Foreskin keratinocyte (primary cell): ENCODE measurements at places on chromosomes 3 and 15. TPM values are rescaled to one million over a fixed set of nuclear protein-coding genes. Genes with fewer than 3 reads are reported as not detected.
A peak's percentile ranks its signal among the peaks of the same experiment; 100 is the strongest.

TWF2 gene
- 96.6 and 107 TPM in 2 replicates for total RNA-seq

PRICKLE2 gene
- 6.3 and 8.4 TPM in 2 replicates for total RNA-seq

TRAIP gene
- 13.9 and 14.8 TPM in 2 replicates for total RNA-seq

C3orf85 gene
- total RNA-seq: not detected in 2 replicates

CERS3 gene
- 12.1 and 14.1 TPM in 2 replicates for total RNA-seq

DBR1 gene
- 18.6 TPM in 2 replicates for total RNA-seq

GPR149 gene
- total RNA-seq: not detected in 2 replicates

GRCh38 chr3:140760324-140761075 lies 82.6 kb downstream of the TRIM42 start:
- DNase-seq: no peak

DNA sequence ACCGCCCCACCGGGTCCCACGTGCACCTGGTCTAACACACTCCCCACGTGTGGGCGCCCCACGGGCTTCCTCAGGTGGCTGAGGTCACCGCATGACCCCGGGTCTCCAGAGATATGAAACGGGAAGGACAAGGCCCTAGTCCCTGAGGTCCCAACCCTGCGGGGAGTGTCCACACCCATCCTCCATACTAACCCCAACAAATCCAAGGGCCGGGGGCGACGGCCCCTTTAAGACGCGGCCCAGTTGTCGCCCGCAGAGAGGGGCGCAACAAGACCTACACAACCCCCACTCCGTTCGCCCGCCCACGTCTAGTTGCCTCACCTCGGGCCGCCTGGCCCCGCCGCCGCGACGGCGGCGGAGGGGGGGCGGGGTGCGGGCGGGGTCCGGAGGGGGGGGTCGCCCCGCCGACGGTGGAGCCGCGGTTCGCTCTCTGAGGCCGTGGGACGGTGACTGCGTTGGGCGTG lies 396 bp downstream of the INO80 start:
- DNase-seq: no peak

DNA sequence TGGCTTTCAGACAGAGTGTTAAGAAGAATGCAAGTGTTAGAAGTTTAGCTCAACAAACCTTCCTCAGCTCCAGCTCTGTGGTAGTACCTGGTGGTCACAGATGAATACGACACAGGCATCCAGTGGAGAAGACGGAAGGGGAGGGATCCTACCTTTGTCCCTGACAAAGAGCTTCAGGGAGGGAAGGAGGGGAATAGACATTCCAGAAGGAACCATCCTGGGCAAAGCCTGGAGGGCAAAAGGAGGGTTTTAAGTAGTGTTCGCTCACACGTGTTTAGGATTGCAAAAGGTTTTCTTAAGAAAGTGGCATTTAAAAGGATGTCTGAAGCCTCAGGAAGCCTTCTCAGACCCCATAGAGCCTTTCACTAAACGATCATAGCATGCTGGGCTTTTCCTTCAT lies 2.8 kb downstream of the CHCHD4 start:
- no peak for DNase-seq

GRCh38 chr3:16888785-16889607 lies 4.2 kb downstream of the PLCL2 start:
- DNase-seq: no peak

DNA sequence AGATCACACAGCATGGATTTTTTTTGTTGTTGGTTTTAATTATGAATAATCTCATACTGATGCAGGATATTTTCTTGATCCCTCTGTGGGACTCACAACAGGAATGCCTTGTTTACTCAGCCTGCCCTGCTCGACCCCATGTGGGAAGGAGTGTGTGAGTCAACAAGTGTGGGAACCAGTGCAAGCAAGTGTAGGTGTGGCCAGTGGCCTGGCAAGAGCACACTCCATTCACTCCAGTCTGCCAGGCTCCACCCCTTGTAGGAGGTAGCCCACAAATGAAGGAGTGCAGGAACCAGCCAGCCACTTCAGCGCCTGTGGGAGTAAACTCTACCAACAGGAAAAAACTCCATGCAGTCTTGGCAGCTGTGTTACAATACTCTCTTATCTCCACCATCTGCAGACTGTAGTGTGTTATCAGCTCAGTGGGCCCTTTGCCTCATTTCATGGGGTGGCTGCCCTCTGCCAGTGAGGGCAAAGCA lies 393.6 kb downstream of the OTOL1 start:
- DNase-seq: peak; percentile 3

DNA sequence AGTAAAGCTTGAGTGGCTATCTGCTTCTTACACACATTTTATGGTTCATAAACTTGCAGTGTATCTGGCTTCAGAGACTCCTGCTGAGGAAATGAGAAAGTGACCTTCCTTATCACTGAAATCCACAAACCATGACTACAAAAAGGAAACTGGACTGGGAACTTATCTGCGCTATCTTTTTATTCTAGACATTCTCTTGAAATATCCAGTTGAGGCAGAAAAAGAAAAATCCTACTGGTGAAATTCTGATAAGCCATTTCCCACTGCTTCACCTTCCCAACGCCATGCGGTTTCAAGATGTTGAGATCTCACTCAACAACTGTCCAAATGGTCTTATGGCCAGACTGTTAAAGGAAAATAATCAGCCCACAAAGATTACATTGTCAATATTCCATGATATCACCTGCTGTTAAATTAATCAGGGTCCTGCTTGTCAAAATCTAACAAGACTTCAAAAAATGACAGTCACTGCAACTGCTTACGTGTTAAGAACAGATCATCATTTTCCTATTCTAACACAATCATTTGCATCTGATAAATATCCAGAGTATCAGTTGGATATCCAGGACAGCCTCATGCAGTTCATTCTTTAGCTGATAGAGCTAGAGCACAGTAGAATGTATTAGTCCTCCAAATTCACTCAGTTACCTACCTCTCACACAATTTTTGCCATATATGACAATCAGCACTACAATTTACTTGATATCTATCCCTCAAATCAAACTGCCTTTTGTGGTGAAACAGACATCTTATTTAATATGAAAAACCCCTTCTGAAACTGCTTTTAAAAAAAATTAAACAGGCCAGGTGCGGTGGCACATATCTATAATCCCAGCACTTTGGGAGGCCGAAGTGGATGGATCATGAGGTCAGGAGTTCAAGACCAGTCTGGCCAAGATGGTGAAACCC lies 538.1 kb downstream of the MAGI1 start:
- DNase-seq: no peak

- no peak for DNase-seq
These were observed 35.6 kb upstream of the PPP4R2 start for GRCh38 chr3:72960812-72961518.

- DNase-seq: no peak
These were observed 148.5 kb downstream of the SOX2 start for GRCh38 chr3:181860235-181860634.

GRCh38 chr15:64782751-64783150 lies 7.4 kb upstream of the RBPMS2 start:
- DNase-seq: no peak

DNA sequence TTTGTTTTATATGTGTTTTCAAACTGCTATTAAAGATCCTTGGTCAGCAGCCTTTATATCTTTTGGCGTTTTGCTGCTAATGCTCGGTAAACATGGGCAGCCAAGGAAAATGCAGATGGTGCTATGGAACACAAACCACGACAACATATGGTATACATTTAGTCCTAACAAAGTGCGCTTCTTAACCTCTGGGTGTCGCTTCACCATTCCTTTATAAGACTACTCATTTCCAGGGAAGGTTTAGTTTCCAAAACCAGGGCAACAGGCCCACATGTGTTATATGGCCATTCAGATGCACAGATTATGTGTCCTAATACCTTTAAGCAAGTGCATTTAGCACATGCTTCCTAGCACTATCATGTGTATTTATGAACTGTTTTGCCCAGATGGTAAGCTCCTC lies 14.7 kb downstream of the SHOX2 start:
- DNase-seq: no peak

DNA sequence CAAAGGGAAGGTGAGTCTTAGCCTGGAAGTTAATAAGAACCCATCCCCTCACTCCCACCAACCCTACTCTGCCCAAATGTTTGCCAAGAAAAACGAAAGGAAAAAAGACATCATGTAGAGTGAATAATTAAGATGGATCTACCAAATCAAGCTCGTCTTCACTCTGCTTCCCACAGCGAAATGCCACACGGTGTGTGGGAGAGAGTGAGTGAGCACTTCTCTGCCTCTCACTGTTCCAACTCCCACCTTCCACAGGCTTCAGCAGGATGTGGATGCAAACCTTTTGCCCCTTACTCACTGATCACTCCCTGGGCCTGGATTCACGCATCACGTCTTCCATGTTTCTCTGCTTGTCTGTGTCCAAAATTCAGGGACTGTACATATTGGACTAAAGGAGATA lies 85.4 kb downstream of the WDR76 start:
- no peak for DNase-seq

DNA sequence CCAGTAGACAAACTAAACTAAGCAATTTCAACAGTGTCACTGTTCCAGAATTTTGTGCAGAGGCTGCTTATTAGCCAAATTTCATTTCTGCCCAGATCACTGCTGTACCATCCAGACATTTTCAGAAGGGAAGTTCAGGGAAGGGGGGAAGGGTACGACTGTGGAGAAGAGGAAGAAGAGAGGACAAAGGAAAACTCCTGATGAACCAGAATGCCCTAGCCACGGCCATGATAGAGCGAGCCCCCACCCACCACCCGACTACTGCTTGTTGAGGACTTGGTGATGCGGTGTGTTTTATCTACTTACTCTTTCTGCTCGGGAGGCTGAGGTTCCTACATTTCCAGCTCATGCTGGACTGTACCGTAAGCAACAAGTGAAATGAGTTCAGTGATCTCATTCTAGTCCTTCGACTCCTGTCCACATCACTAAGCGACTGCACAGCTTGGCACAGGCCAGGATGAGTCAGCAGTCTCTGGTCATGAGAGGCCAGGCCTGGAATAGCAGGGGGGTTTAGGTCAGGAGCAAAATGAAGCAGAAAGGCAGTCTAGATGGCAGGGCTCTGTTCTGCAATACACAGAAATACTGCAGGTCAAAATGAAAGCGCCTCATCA lies 330.8 kb downstream of the TIGIT start:
- no peak for DNase-seq

DNA sequence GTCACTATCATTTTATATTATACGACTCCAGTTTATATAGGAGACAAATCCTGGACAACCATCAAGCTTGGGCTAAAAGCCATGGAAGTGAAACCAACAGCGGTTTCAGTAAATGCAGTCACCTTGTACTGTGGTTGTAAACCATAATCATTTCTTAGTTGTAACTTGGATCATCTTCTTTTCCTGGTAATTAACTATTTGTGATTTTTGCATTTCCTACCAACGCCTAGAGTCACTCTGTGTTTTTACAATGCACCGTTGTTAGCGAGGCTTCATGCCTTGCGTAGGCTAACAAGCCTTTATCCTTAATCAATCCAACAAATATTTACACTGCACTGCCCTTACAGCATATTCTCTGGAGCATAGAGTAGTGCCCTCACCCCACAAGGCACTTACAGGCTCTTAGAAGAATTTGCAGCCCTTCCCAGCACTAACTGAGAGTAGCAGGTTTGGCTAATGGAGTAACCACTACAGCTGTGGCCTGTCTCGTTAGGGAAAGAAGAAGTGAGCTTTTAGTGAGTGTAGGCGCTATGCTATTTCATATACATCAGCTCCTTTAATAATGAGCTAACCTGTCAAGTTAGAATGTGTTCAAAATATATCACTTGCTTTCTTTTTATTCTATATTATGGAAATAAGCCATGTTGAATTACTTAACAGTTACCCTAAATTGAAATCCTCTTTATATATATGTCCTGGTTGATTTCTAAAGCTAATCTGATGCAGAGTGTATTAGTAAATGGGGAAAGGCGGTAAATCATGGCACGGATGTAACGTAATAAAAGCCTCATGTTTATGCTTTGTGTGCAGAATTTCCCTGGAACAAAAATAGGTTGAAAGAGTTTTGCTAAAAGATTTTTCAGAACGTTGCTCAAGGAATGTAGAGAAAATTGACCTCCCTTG lies 62.8 kb downstream of the ABHD2 start:
- DNase-seq: no peak

GRCh38 chr15:54514601-54515000 lies 536.4 kb downstream of the UNC13C start:
- DNase-seq: no peak

GRCh38 chr15:42152921-42153698 lies 3.3 kb downstream of the PLA2G4F start:
- no peak for DNase-seq

DNA sequence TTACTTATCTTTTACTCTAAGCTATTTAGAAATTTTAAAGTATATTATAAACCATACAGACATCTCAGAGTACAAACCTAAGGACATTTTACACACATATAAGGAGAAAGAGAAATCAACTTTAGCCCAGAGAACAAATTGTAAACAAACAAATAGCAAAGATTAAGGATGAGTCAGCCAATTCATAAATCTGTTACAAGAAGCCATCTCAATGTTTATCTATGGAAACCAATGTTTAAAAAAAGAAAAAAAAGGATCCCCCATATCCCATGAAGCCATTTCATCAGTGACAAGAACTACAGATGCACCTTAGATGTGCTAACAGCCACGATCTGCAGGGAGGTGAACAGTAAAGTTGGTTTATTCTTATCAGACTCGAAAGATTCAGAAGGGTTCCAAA lies 437.1 kb downstream of the SHQ1 start:
- DNase-seq: no peak

DNA sequence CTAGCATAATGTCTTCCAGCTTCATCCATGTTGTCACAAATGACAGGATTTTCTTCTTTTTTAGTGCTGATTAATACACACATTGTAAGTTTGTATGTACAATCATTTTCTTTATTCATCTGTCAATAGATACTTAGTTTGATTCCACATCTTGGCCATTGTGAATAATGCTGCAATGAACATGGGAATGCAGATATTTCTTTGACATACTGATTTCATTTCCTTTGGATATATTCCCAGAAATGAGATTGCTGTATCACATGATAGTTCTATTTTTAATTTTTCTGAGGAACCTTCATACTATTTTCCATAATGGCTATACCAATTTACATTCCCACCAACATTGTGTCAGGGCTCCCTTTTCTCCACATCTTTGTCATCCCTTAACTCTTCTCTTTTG lies 117.9 kb downstream of the MEIS2 start:
- no peak for DNase-seq

DNA sequence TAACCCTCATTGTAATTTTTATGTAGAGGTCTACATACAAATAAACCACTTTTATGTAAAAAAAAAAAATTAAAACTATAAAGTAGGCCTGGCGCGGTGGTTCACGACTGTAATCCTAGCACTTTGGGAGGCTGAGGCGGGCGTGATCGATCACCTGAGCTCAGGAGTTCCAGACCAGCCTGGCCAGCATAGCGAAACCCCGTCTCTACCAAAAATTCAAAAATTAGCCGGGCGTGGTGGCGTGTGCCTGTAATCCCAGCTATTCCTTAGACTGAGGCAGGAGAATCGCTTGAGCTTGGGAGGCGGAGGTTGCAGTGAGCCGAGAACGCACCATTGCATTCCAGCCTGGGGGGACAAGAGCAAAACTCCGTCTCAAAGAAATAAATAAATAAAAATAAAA lies 766 bp upstream of the SLC12A6 start:
- DNase-seq: no peak
